HS-27A (cell line): ENCODE measurements at places on chromosomes 13 and 19.

DNA sequence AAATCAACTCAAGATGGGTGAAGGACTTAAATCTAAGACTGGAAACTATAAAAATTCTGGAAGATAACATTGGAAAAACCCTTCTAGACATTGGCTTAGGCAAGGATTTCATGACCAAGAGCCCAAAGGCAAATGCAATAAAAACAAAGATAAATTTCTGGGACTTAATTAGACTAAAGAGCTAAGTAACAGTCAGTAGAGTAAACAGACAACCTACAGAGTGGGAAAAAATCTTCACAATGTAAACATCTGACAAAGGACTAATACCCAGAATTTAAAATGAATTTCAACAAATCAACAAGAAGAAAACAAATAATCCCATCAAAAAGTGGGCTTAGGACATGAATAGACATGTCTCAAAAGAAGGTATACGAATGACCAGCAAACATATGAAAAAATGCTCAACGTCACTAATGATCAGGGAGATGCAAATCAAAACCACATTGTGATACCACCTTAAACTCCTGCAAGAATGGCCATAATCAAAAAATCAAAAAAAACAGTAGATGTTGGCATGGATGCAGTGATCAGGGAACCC lies 6.3 kb upstream of the RFX1 start:
- DNase-seq = no peak

DNA sequence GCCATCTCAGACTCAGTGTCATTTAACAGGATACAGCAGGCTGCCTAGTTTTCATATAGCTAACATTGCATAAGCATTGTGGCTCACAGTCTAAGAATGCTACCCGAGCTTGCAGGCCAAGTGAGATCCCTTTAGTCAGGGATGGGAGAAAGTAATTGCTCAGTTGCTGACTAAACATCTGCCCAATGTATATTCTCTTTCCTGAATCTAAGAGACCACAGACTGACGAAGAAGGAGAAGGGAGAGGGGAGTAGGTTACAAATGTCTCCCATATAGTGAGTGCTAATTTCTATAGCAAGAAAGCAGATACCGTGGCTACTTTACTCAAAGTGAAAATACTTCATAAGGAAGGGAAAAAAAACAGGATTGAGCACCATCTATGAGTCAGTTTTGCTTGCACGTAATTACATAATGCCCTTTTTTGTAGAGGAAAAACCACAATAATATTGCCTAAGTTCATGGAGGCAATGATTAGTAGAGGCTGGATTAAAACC lies 453.9 kb downstream of the COG6 start:
- no peak for DNase-seq

DNA sequence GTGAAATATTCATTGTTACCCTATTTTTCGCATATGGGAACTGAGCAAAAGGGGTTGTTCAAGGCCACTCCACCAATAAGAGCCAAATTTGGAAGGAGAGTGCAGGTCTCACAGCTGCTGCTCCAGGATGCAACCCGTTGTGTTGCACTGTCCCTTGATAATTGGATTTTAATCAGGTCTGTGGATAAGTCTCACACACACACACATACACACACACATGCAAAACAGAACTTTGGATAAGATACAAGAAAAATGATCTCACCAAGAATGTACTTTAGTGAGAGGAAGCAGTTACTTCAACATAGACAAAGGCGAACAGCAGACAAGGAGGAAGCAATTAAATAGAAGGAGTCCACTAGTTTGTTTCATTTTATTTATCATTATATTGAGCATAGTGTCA lies 127.3 kb upstream of the EDNRB start:
- no peak for DNase-seq

- no peak for DNase-seq
These were observed 26.7 kb downstream of the SPATA13 start for GRCh38 chr13:24187185-24187584.

- DNase-seq = no peak
These were observed 2236.5 kb downstream of the PCDH9 start for GRCh38 chr13:64993514-64994164.

DNA sequence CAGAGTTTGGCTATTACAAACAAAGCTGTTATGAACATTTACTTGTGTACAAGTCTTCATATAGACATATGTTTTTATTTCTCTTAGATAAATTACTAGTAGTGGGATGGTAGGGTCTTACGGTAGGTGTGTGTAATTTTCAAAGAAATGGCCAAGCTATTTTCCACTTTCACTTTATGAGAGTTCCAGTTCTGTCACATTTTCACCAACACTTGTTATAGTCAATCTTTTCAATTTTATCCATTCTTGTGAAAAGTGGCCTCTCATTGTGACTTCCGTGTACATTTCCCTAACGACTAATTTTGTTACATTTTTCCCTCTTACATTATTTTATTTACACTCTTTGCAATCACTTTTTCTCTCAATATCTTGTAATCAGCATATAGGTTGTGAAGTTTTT lies 18.3 kb downstream of the MBD3L1 start:
- no peak for DNase-seq

DNA sequence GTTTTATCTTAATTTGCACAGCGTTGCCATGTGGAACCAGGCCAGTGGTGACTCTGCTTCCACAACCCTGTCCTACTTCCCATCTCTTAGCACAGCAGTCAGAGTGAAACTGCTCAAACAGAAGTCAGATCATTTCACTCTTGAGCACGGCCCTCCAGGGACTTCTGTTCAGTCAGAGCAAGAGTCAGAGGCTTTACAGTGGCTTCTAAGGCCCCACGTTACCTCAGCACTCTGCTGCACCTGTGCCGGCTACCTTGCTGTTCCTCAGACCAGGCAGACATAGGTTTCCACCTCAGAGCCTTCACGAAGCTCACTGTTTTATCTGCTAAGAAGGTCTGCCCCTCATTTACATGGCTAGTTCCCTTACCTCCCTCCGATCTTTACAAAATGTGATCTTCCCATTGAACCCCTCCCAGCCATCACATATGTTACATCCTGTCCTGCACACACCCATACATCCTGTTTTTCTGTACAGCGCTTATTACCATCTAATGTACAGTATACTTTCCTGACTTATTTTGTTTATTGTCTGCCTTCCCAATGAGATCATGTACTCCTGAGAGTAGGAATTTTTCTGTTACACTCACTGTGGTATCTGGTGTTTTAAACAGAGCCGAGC lies 41.6 kb downstream of the TM9SF2 start:
- DNase-seq = no peak

GRCh38 chr13:26062853-26063444 lies 11.1 kb upstream of the SHISA2 start:
- no peak for DNase-seq

DNA sequence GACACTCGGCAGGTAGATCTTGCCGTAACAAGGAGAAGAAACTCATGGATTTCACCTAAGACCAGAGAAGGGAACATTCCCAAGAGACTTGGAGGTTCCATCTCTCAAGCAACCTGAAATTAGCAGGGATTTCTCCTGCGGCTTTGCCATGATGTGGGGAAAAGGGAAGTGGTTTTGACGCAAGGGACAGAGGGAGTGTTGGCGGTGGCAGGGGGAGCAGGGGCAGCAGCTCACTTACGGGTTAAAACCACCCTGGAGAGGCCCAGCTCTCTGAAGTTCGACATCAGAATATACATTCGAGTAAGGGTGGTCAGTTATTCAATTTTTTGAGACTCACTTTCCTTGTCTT lies 76.1 kb upstream of the POMP start:
- no peak for DNase-seq

GRCh38 chr19:2546128-2547032 lies 70.5 kb downstream of the GADD45B start:
- DNase-seq = no peak

- peak; percentile 50 for DNase-seq
These were observed 2.0 kb downstream of the FBL start for GRCh38 chr19:39843919-39844793.

DNA sequence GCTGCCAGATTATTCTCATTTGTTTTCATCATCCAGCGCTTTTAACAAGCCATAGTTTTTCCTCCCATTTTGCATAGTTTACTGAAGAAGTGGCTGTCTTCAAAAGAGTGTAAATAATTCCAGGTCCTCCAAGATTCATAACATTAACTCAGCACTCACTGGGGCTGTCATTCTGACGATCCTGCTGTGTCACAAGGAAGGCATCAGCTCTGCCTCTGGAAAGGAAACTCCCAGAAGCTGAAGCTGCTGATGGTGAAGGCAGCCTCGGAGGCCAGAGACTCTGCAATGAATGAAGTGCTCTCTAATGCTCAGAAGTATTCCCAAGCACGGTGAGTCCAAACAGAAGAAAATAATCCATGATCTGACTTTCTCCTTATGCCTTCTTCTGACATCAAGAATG lies 60.0 kb downstream of the FLT1 start:
- no peak for DNase-seq

DNA sequence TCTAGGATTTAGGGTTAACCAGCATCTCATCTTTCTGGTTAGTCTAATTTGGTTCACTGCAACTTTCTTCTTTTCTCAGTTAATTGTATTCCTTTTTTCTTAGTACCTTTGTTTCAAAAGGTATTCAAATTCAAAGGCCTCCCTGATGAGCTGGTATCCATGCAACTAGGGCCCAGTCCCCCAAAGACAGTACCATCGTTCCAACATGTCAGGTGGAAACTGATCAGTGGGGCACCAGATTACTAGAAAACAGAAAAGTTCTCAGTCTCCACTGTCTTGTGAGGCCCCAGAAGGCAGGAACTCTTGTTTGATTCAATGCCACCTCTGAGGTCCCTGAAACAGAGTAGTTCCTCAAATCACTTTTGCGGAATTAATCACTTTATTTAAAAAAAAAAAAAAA lies 303.2 kb upstream of the NBEA start:
- DNase-seq = no peak

GRCh38 chr13:101210774-101211173 lies 205.5 kb downstream of the NALCN start:
- no peak for DNase-seq

DNA sequence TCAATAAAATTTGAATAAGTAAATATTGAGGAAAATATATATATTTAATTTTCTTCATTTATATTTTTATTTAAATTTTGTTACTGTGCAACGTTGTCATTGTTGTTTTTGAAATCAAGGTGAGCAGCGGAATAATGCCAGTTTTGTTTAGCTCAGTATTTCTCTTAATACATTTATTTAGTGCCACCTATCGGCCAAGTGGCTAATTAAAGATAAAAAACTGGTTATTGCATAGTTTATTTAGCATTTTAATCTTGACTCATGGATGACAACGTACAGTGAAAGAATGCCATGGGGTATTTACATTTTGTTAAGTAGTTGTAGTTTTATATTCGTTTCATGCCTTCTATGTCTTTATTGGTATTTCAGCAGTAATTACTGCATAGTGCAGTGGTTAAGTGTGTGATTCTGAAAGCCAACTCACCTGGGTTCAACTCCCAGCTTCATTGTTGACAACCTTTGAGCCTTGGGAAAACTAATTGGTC lies 265.9 kb downstream of the MYO16 start:
- DNase-seq = no peak

DNA sequence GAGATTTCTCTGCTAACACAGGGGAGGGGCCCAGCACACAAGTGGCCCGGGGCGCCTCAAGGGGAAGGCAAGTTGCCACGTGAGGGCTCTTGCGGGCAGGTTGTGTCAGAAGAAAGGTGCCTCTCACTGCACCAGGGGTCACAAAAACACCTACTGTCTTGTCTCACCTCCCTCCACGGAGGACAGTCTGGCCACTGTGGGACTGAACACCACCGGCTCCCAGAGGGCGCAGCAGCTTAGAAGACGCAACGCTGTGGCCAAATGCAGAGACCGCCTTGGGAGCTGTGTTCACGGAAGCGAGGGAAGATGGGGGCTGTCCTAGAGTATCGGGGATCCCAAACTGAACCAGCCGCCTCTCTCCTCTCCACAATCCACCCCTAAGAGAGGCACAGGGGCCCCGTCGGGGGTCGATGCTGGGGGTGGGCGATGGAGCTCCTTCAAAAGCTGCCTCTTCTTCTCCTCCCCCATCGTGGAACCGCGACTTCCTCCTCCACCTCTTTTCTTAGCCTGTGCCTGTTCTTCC lies 177.5 kb downstream of the FOXO1 start:
- no peak for DNase-seq

- DNase-seq = peak; percentile 36
These were observed at the start of gene GPC6 for GRCh38 chr13:93226623-93227279. Gene GPC6 (plus strand): TSS chr13:93226807.

GRCh38 chr13:76314495-76314894 lies 571.7 kb downstream of the KCTD12 start:
- DNase-seq = no peak

GRCh38 chr13:72156760-72157159 lies 289.8 kb upstream of the DACH1 start:
- no peak for DNase-seq

- peak; percentile 80 for DNase-seq
These were observed 151.7 kb downstream of the DCLK1 start for GRCh38 chr13:35979361-35979951.

DNA sequence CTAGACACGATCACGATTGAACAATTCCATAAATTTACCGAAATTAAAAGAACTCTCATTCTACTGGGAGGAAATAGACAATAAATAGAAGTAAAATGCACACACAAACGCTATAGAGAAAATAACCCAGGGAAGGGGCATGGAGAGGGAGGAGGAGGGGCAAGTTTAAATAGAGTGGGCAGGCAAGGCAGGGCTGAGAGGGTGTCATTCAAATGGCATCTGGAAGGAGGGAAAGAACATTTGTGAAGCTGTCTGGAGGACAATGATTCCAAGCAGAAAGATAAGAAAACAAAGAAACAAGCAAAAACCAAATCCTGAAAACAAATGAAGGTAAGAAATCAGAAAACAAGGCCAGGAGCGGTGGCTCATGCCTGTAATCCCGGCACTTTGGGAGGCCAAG lies 45.6 kb upstream of the GTF2F2 start:
- DNase-seq = no peak

- no peak for DNase-seq
These were observed 5.0 kb downstream of the DCUN1D2 start for GRCh38 chr13:113485545-113485944.

- DNase-seq = no peak
These were observed 99.6 kb upstream of the ZNF536 start for GRCh38 chr19:30272554-30272953.
